ENCODE measurements at places on chromosomes 4 and X.
A peak's percentile ranks its signal among the peaks of the same experiment; 100 is the strongest.

DNA sequence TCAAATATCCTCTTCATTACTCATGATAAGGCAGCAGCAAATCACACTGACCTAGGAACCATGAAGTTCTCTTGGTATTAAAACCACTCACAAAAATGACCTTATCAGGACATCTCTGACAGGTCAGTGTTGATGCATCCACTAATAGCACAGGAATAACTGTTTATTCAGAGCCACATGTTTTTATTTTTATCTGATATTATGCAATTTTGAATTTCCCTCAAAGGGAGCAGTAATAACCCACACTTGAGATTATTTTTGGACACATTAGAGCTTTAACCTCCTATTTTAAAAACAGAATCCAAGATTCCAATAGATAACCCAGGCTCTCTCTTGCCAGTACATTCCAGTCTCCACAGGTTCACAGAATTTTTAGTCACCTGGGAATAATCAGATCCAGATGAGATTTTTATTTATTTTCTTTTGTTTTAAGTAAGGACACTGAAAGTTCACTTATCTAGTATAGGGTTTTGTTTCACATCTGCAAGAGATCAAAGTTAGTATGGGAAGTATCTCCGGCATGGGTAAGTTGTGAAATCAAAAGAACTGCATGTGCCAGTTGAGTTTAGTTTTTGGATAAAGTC, 36.3 kb upstream of the MYOZ2 start:
- no peak for DNase-seq

DNA sequence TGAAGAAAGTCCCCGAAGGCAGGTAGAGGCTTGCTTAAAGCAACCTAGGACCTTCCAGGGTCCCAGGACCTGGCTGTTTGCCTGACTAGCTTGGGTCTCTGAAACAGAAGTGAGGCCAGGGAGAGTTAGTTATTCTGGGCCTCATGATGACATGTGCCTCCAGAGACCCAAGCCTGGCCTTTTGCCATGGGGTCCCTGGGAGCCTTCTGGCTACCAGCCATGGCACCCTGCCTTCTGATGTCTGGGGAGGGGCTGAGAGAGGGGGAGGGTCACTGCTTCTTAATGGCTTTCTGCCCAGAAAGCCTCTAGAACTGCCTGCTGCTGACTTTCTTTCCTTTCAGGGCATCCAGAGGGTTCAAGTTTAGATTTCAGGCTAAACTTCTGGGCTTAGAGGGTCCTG, 1.0 kb upstream of the STARD8 start:
- no peak for DNase-seq

DNA sequence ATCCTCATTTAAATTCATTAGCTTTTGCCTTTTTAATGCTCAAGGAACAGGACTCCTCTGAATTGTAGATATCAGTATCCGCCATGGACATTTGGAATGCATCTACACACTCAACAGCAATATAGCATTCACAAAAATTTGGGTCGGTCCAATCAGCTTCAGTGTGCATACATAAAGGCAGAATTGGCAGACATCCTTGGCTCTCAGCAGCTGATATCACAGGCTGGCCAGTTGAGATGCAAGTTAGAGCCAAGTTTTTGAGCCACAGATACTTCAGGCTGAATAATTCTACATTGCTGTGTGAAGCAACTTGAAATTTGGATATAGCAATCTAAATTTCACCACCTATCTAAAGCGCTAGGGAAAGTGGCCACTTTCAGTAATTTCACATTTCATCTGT, 821.1 kb downstream of the PCDH19 start:
- no peak for DNase-seq

DNA sequence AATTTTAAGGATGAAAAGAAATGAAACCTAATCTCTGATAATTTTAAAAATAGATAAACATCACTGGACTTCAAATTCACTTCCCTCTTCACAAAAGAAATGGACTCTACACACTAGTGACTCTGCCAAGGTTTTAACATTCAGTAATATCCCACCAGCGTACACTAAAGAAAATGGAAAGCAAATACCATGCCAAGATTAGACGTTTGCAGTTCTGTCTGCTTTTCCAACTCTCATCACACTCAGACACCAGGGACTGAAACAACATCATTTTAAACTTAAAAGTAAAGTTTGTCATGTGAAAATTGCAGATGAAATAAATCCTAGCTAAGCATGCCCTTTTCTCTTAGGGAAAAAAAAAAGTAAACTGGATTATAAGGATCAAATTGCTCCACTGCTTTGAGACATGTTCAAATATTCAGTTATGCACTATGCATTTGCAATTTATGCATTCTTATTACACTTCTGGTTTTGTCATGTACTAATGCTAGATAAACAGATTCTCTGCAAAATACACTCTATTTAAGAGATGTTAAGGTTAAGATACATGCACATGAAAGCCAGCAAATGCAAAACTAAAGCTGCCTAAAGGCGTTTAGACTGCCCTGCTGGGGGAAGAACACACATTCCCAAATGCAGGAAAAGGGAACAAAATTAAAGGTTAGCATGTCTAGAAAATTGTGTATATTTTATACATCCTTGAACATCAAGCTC, 534.4 kb upstream of the EPHA5 start:
- DNase-seq = no peak

- no peak for DNase-seq
These were observed 19.4 kb upstream of the SMIM31 start for GRCh38 chr4:164734484-164734883.

- no peak for DNase-seq
These were observed 19.5 kb downstream of the NSUN7 start for GRCh38 chr4:40769266-40769665.

DNA sequence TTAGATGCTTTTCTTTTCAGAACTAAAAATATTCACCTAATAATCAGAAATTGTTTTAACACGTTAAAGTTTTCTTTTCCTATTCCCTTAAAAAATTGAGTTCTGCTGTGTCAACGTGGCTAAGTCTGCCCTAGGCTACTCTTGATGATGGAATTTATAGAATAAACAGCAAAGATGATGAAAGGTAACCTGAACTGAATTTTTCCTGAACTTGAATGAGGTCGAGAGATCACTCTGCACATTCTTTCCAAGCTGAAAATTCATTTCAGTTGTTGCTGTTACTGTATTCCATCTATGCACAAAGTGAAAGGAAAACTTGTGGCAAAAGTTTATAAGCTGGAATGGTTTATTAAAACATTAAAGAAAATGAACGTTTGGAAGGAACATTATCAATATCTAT, 245.9 kb upstream of the GIMD1 start:
- DNase-seq = no peak

DNA sequence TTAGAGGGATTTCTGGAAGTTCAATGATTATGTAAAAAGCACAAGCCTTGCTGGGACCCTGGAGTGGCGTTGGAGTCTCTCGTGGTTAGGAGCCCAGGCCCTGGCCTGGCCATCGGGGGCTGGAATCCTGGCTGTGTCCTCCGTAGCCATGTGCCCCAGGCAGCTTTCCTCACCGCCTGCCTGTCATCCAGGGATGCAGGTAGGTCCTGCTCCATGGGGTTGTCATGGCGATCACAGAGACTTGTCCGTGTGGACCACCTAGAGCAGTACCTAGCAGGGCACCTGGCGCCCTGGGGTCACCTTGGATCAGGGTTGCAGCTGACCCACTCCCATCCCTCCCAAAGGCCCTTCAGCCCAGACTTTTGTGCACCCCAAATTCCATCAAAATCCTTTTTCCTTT, 30.2 kb upstream of the WFS1 start:
- no peak for DNase-seq

GRCh38 chr4:8594097-8595038, 1.8 kb downstream of the CPZ start:
- peak; percentile 94 for DNase-seq

GRCh38 chrX:5976332-5976731, 252.3 kb downstream of the NLGN4X start:
- no peak for DNase-seq

DNA sequence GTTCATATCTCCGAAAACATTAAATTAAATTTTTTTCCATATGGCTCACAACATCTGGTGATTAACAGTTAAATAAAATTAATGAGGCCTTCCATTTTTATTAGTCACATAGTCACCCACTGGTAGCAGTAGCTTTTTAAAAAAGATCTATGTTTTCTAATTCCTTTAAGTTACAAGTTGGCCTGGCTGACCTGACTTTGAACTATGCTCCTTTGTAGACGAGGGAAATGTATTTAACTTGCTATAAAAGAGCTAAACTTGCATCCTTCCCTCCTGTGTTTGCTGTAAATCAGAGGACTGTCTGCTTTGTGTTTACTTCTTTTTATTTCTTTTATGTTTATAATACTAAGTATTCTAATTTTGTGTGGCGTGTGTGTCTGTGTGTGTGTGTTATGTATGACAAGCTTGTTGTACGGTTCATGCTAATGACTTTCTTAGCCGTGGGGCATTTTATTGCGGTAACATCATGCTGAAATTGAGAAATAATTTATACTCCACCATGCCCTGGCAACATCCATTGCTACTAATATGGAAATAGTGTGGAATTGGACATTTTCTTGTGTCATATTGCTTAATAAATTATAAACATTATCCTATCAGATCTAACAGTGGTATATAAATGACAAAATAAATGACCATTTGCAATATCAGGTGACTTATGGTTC, 241.7 kb downstream of the SNCA start:
- DNase-seq = no peak

GRCh38 chrX:100895365-100896075, 21.4 kb upstream of the NOX1 start:
- DNase-seq = no peak

DNA sequence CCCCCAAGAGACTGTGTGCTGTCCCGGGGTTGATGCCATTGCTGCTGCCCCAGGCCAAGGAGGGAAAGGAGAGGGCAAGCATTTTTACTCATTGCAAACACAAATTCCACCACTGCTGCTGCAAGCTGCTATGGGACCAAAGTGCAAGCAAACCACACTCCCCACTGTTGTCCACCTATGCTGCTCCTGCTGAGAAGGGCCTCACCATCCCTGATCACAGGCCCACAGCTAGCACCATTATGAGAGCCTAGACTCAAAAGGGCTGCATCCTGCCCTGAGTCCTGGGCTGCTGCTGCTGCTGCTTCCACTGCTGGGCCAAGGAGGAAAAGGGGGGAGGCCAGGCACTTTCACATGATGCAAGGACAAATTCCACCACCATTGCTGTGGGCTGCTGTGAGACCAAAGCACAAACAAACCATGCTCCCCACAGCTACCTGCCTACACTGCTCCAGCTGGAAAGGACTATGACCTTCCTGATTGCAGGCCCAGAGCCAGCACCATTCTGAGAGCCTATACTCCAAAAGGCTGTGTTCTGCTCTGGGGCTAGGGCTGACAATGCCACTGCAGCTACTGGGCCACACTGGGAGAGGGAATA, 218.2 kb upstream of the ZCCHC13 start:
- DNase-seq = no peak

- no peak for DNase-seq
These were observed at the start of gene ARHGEF6 for GRCh38 chrX:136780763-136781162. ARHGEF6 (minus strand) TSS chrX:136780932; CDS start chrX:136780882, 50 bp downstream.

GRCh38 chr4:2961421-2961810, 1.8 kb downstream of the NOP14 start:
- DNase-seq = peak; percentile 71

- DNase-seq = no peak
These were observed 30.2 kb downstream of the PNMA6A start for GRCh38 chrX:153102418-153102817.

- DNase-seq = no peak
These were observed 44.5 kb downstream of the SHROOM4 start for GRCh38 chrX:50769389-50770063.

- DNase-seq = no peak
These were observed 73.5 kb upstream of the SRD5A3 start for GRCh38 chr4:55272589-55272988.

DNA sequence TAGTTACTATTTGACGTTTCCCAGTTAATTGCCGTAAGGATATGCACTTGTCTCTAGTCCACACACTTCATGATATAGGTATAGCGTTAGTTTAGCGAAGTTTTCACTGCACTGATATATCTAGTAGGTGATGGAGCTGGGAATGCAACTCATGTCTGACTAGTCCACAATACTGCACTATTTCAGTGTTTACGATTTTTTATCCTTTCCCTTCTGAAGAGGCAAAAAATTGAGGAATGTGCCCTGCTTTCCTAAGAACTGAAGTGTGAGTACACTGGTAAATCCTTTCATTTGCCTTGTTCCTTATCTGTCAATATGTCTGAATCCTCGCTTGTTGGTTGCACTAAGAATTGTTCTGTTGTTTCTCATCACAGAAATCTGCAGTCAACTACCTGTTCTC, 1.0 kb downstream of the RPL36A start:
- DNase-seq = no peak

DNA sequence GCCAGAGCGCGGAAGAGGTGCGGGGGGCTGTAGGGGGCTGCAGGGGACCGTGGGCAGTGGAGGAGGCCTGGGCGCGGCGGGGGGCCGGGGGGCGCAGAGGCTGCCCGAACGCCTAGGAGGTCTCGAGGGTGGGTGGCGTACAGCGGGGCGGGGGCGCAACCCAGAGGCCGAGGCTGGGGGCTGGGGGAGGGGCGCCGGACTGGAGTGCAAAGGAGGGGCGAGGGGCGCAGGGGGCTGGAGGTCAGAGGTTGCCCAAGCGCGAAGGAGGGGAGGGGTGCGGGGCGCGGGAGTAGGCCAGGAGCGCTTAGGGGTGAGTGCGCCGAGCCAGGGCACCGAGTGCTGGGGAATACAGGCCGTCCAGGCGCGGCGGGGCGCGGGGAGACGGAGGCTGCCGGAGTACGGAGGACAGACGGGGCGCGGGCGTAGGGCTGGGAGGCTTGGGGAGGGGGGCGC, 255 bp downstream of the GYG2 start:
- peak; percentile 27 for DNase-seq

- peak; percentile 3 for DNase-seq
These were observed 24.4 kb upstream of the CYP4V2 start for GRCh38 chr4:186166852-186167512.

DNA sequence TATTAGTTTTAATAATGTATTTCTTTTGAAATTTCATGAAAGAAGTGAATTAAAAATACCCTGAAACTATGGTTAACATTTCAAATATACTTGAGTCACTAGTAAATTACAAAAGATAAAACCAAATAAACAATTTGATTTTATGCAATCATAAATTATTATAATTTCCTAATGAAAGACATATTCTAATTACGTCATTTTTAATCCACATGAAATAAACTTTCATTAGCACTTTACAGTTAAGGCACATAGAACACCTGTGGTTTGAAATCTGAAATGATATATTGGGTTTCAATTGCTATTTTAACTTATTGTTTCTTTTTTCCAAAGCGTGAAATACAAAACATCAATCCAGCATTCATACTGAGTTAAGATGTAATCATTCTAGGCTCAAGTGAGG, 1492.5 kb upstream of the PABPC4L start:
- DNase-seq = no peak

Data from K562 (cell line).